ENCODE measurements at places on chromosomes 6 and 20. TPM values are rescaled to one million over a fixed set of nuclear protein-coding genes. Genes with fewer than 3 reads are reported as not detected.

DNA sequence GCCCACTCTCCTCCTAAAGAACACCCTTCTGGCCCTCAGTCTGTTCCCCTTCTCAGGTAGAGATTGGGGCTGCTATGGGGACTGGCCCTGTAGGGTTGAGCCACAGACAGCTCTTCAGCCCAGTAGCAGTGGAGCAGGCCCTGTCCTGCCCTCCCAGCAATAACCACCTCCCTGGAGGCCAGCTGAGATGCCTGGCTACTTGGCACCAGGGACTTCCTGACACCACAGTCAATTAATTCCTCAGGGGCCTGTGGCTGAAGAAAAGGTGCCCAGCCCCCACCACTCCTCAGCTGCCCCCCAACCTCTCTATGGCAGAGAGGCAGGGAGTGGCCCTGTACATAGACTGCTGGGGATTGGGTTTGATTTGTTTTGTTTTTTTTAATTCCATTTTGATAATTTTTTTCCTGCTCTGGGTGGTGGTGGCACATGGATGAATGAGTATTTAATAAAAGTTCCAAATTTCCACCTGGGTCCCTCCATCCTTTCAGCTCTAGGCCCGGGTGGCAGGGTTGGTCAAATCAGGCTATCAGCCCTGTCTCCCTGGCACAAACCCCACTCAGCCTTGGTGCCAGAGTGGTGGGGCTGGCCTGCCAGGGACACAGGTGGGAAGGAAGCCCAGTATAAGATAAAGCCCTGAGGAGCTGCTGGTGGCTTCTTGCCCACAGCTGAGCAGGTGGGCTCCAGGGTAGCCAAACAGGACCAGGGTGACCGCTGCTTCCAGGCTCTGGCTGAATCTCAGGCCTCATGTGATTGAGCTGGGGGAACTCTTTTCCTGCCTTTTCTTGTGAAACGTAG is 1.9 kb upstream of the DEF6 start:
- DNase-seq = no peak

DNA sequence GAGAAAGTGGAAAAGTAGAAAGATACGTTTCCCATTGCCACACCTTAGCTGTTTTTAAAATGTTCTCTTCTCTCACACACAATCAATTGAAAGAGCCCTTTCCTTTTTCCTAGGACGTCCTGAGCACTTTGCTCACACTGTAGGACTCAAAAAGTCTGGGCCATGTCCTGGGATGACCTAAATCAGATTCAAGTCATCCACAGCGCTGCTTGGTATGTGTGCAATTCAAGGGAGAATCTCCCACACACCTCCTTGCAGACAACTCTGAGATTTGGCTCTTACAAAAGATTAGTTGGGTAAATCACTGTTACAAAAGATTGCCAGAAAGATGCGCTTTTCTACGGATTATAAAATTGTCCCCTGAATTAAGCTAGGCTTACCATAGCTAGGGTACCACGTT is 130.1 kb downstream of the RNASET2 start:
- no peak for DNase-seq

MOG gene
- not detected for total RNA-seq

DNA sequence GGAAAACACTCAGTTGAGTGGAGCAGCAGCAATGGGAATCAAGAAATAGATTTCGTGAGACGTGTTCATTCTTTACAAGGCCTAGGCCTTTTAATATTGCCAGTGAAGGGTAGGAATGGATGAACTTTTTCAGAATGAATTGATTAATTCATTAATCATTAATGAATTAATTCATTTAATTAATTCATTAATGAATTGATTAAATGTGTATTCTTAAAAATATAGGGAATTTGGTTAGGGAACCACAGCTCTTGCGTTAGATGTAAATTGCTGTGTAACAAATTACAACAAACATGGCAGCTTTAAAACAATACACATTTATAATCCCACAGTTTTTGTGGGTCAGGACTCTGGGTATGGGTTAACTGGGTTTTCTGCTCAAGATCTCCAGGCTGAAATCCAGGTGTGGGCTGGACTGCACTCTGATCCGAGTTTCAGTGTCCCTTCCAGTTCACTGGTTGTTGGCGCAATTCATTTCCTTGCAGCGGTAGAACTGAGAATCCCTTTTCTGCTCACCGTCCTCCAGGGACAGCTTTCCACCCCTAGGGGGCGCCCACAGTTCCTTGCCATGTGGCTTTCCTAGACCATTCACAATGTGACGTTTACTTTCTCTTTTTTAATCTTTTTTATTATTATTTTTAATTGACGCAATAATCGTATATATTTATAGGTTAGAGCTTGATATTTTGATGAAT is 32.8 kb upstream of the BCAS1 start:
- peak; percentile 88 for DNase-seq

DNA sequence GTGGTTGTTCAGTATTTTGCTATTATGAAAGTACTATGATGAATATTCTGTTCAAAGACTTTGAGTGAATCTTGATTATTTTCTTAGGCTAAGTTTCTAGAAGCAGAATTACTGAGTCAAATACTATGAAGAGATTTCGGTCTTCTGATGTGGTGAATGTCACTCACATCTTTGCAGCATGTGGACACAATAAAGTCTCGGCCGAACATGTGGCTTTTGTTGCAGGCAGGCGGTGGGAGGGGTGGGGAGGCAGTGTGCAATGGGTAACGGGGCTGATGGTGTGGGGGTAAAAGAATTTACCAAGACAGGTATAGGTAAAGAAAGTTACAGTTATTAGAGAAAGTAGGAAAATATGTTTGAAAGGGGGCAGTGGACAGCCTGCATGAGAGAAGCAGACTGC is 156.4 kb upstream of the DTNBP1 start:
- no peak for DNase-seq

KHDC1 gene
- total RNA-seq = 4.0 TPM

ADGRB3 gene
- not detected for total RNA-seq

DNA sequence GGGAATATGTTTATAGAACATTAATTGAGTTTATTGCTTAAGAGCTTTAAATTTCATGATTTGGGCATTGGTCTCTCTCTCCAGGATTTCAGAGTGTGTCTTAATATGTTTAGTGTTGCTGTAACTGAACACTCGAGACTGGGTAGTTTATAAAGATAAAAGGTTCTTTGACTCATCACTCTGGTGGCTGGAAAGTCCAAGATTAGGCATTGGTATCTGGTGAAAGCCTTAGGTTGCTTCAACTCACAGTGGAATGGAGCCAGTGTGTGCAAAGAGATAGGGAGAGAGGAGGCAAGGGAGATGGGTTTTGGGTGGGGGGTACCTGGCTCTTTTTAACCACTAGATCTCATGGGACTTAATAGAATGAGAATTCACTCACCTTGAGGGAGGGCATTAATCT is 35.6 kb upstream of the DTNBP1 start:
- no peak for DNase-seq

ERVFRD-1 gene
- total RNA-seq = not detected

- no peak for DNase-seq
Observed at GRCh38 chr6:146709036-146709622, 110.4 kb downstream of the ADGB start.

UBR2 gene
- total RNA-seq = 39.8 TPM

LAMA2 gene
- total RNA-seq = 2.0 TPM

GRCh38 chr6:66489269-66489987 is 782.4 kb upstream of the EYS start:
- DNase-seq = no peak

RBBP8NL gene
- total RNA-seq = not detected

- DNase-seq = no peak
Observed at GRCh38 chr6:33719326-33719987, 8.0 kb upstream of the UQCC2 start.

- DNase-seq = no peak
Observed at GRCh38 chr20:17856837-17857605, 111.6 kb downstream of the SNX5 start.

MLN gene
- total RNA-seq = not detected

GRCh38 chr6:44237021-44237812 is 9.7 kb upstream of the HSP90AB1 start:
- peak; percentile 90 for DNase-seq

DNA sequence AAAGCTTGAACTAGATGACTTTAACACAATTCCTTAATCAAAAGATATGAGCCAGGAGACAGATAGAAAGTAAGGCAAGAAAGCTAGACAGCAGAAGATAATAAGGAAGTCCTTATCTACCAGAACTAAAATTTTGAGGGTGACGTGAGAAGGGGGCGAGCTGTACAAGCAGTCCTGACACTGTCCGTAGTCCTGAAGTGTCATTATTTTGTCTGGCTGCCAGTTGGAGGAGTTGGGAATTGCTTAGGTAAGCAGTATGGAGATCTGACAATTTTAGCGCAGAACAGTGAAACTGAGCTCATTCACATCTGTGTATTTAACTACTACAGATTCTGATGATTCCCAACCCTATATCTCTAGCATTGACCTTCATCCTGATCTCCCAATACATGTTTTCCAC is 25.8 kb upstream of the CEP85L start:
- DNase-seq = no peak

GRCh38 chr6:127404594-127405178 is 54.5 kb downstream of the KIAA0408 start:
- no peak for DNase-seq

- DNase-seq = no peak
Observed at GRCh38 chr6:57423468-57423867, 106.0 kb downstream of the PRIM2 start.

DNA sequence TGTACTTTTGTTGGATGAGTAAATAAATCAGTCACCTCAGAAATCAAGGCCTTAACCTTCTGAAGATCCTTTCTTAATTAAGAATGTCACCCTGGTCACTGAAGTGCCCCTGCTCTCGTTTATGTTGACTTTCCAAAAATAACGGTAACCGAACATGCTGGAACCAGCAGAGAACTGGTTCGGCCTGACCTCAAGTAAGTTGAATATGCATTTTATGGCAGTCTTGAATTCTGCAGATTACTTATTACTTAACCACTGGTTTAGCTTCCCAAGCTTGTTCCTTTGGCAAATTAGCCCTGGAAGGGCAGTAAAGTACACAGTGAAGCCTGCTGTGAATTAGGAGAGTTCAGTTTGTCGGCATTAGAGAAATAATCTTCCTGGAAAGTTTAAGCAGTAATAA is 12.2 kb downstream of the MAPRE1 start:
- DNase-seq = no peak

PTGIS gene
- total RNA-seq = 0.60 TPM

PKIB gene
- 1.1 TPM for total RNA-seq

DNA sequence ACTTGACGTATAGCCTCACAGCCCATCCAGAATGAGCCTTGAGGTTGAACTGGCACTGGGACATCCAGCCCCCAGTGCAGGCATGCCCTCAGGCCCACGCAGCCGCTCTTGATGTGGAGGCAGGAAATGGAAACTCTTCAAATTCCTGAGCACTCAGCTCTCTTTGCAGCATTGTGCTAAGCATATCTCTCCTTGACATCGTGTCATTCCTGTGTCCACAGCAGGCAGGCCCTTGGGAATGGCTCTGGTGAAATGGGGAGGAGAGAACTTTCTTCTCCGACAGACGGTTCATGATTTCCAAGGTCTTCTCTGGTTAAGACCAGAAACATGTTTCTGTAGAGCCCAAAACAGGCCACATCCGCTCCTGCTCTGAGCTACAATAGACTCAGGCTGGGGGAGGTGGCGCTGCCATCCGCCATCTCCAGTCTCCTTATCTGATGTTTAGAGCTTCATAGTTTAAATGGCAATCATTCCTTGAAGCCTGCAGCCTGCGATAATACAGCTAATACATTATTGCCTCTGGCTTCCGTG is 248.8 kb downstream of the CDH4 start:
- DNase-seq = no peak

GRCh38 chr6:148138573-148138972 is 204.1 kb upstream of the SASH1 start:
- DNase-seq = no peak

DNA sequence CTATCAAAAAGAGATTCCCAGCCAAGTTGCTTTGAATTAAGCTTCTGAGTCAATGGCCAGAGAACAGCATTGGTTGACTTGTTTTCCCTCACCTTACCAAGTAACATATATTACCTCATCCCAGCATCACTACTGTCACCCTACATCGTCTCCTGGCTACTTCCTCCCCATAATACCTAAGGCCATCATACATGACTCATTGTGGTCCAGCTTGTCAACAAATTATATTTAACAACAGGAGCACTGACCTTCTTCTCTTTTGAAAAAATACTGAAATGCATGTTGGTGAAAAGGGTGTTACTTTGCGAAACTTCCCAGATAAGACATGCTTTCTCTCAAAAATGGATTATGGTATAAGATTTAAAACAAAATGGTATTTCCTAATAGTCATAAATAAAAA is 106.9 kb downstream of the TBX18 start:
- no peak for DNase-seq

Measured in activated naive CD4-positive, alpha-beta T cell treated with anti-CD3 and anti-CD28 coated beads, Interleukin-2, amount 50 U/mL, for 72 hours (primary cell).